ENCODE measurements at places on chromosomes 5 and 9. TPM values are rescaled to one million over a fixed set of nuclear protein-coding genes. Genes with fewer than 3 reads are reported as not detected.

- H3K4me3 ChIP-seq, result no peak overlapping the region
- H3K4me1 ChIP-seq, result no peaks in the 10 kb centered on the region
- no peaks in the 10 kb centered on the region for H3K36me3 ChIP-seq
- H3K27me3 ChIP-seq, result no peaks in the 10 kb centered on the region
- no peak overlapping the region for H3K27ac ChIP-seq
- no peak for DNase-seq
Measured at GRCh38 chr5:6261668-6262067, 116.7 kb downstream of the MED10 start.

- H3K4me1 ChIP-seq, result no peaks in the 10 kb centered on the region
- no peaks in the 10 kb centered on the region for H3K27me3 ChIP-seq
- no peak overlapping the region for H3K27ac ChIP-seq
- no peaks in the 10 kb centered on the region for H3K36me3 ChIP-seq
- no peak for DNase-seq
Measured at GRCh38 chr9:23542438-23542837, 283.6 kb downstream of the ELAVL2 start.

GRCh38 chr5:140224658-140225057 lies 49.7 kb downstream of the CYSTM1 start:
- no peaks in the 10 kb centered on the region for H3K27me3 ChIP-seq
- H3K36me3 ChIP-seq, result no peaks in the 10 kb centered on the region
- H3K27ac ChIP-seq, result no peak overlapping the region
- DNase-seq, result no peak

- H3K36me3 ChIP-seq, result no peaks in the 10 kb centered on the region
- peaks cover 18% of the 10 kb centered on the region for H3K4me1 ChIP-seq
- peak overlapping the region; percentile 99 for H3K4me3 ChIP-seq
Measured at GRCh38 chr9:130054325-130054786, 650 bp downstream of the GPR107 start.

GRCh38 chr9:33737811-33738606 lies 57.4 kb upstream of the PRSS3 start:
- H3K27me3 ChIP-seq, result no peaks in the 10 kb centered on the region
- DNase-seq, result no peak
- no peaks in the 10 kb centered on the region for H3K36me3 ChIP-seq
- no peak overlapping the region for H3K4me3 ChIP-seq

CLK4 gene
- 16.3 TPM for polyA plus RNA-seq

Data from CD8-positive, alpha-beta memory T cell (primary cell).